ENCODE measurements at places on chromosomes 5 and 9.

DNA sequence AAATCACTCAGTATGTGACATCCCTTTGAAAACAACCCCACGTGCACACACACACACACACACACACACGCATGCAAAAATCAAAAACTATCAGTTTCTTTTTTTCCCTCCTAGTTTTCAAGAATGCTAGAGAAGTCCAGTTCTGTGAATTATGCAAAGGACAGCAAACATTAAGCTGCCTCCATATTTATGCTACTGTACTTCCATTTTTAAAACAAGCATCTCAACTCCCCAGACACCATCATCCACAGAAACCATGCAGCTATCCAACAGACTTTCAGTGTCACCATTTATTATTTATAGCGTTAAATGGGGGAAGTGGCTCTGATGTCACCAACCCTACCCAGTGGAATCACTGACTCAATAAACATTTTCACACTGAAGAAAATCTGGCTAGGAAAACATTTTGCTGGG, 1.6 kb downstream of the FBXW11 start:
- peak; percentile 9 for DNase-seq

GRCh38 chr9:106058460-106058859, 364.1 kb downstream of the TMEM38B start:
- DNase-seq: no peak

DNA sequence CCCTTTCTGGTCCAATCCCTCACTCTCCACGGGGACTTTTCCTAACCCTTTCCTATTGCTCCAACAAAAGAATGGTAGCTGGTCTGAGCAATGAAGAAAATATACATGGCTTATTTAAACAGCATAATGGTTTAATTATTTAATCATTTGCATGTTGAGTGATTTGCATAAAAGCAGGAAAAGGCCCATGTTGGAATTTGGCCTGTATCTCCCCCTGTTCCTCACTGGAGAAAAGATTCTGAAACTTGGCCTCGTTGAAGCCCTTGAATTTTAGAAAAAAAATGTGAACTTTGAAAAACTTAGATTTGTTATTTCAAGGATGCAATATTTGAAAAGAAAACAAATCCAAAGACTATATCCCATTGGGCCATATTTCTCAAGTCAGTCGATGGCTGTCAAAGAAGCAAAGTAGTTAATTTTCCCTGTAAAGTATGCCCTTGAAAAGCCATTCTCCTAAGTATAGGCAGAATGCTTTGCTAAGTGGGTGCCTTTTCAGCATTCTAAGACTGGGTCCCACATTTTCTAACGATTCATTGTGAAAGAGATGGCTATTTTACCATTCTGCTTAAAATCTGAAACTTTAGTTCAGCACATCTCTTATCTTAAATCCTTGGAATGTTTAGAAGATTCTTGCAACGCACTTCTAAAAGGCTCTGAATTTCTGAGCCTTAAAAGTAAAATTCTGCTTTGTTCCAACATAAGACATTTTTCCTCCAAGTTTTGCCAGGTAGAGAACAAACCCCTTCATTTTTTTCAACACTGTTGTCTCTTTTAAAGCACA, 428.8 kb downstream of the ARHGEF28 start:
- DNase-seq: no peak

- DNase-seq: no peak
Measured at GRCh38 chr9:98570663-98571440, 137.9 kb downstream of the GABBR2 start.

DNA sequence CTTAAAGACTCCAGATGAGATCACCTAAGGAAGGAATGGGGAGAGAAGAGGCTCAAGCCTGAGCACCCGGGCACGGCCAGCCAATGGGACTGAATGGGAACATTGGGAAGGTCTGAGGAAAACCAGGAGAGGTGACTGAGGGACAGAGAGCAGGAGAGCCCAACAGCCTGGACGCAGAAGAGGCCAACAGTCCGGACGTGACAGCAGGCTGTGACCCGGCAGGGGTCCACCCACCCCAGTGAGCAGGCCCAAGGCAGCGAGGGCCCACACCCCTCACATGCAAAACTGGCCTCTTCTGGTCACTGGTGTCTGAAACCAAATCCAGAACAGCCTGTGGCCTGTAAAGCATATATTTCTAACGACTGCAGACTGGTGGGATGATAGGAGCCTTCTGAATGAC, 7.6 kb upstream of the SPTLC1 start:
- DNase-seq: no peak

GRCh38 chr5:62568800-62569432, 9.7 kb upstream of the LRRC70 start:
- no peak for DNase-seq

DNA sequence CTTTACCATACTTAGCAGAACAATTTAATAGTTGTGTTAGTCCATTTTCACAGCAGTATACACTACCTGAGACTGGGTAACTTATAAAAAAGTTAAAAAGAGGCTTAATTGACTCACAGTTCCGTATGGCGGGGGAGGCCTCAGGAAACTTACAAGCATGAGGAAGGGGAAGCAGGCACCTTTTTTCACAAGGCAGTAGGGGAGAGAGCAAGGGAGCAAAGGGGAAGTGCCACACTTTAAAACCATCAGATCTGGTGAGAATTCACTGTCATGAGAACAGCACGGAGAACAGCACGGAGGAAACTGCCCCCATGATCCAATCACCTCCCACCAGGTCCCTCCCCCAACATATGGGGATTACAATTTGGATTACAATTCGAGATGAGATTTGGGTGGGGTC, 269.9 kb downstream of the MTRR start:
- no peak for DNase-seq

DNA sequence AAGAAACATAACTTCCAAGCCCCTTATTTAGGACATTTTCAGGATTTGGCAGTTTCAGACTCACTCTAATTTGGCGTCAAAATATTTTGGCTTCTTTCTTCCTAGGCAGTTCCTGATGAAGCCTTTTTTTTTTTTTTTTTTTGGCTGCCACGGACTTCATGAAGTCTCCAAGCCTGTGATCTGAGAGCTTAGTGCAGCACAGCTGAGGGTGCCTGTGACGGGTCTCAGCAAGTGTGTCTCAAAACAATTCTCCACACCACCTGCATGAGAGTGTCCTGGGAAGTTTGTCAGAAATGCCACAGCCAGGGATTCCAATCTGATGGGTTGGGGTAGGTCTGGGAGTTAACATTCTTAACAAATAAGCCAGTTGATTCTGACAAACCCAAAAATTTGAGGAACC, 6.0 kb upstream of the ESM1 start:
- no peak for DNase-seq

DNA sequence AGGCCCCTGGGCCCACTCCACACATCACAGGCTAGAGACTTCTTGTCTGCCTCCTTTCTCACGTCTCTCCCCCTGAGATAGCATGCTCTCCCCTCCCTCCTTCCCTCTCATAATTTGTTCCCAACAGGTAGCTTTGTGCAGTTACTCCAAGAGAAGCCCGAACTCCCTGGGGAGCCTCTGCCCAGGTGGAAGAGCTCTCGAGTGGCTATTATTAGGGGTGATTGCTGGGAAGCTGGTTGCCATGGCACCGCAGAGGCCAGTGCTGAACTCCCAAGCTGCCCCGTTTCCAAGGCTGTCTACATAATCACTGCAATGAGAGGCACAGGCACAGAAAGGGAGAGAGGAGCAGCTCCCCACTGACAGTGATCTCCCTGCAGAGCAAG, 104.7 kb upstream of the GPR151 start:
- DNase-seq: no peak

GRCh38 chr9:109312783-109313182, 8.1 kb downstream of the EPB41L4B start:
- no peak for DNase-seq

DNA sequence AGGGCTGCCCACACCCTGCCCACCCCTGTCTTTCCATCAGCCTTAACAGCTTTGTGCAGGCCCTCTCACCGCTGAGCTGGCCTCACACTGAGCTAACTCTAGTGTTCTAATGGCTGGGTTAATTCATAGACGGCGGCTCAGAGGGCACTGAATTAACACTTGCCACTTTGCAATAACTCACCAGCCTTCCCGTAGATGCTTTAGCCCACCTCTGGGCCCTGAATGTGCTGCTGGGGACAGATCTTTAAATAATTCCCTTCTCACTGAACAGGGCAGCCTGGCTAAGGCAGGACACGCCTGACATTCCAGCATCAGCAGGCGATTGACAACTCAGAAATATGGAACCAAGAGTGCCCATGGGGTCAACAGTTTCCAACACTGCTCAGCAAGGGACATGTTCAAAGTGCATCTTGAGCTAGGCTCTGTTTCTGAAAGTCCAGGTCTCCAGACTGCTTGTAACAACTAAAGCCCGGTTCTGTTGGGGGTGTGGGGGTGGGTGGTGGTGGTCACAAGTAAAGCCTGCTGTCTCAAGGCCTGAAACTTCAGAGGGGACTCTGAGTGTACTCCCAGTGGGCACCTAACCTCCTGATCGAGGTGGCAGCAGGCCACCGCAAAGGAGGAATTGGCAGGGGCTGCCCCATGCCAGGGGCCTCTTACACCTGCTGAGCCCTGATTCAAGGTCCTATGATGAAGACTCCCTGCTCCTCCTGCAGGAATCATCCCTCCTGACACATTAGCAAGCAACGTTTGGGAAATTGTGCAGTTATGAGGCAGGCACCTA, 248.3 kb downstream of the FSTL4 start:
- no peak for DNase-seq

All from activated CD4-positive, alpha-beta T cell treated with anti-CD3 and anti-CD28 coated beads, Interleukin-2, amount 50 U/mL, for 48 hours (primary cell).